ENCODE measurements at places on chromosomes 3 and 15. TPM values are rescaled to one million over a fixed set of nuclear protein-coding genes. Genes with fewer than 3 reads are reported as not detected.
A peak's percentile ranks its signal among the peaks of the same experiment; 100 is the strongest.

The NMB gene
- 7.5 TPM for total RNA-seq

GRCh38 chr3:38690185-38690584 is 40.7 kb upstream of the SCN5A start:
- no peak for DNase-seq
- no peaks in the 10 kb centered on the region for H3K27me3 ChIP-seq
- no peak overlapping the region for H3K4me3 ChIP-seq
- H3K27ac ChIP-seq = no peak overlapping the region
- H3K36me3 ChIP-seq = no peaks in the 10 kb centered on the region

The MOBP gene
- total RNA-seq = 0.27 TPM

The TRIM42 gene
- not detected for total RNA-seq

- DNase-seq = no peak
- H3K36me3 ChIP-seq = no peaks in the 10 kb centered on the region
- no peaks in the 10 kb centered on the region for H3K4me1 ChIP-seq
- H3K4me3 ChIP-seq = no peak overlapping the region
These were observed 51.3 kb downstream of the TLNRD1 start for GRCh38 chr15:81052046-81052445.

DNA sequence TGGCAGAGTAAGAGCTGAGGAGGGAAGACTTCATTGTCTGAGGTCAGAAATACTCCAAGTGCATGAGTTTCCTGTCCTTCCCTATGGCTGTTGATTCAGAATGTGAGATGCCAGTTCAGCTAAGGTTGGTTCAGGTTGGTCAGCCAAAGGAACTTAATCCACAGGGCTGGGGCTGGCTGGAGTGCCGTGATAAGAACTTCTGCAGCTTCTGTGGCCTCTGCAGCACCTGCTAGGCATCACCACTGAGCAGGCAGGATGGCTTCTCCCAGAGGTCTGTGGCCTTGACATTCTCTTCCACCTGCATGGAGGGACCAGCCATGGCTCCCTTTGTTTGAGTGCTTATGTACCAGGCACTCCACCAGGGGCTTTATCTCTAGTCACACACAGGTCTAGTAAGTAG is 109.5 kb upstream of the PLXNA1 start:
- H3K36me3 ChIP-seq = no peaks in the 10 kb centered on the region
- no peaks in the 10 kb centered on the region for H3K27me3 ChIP-seq
- no peak overlapping the region for H3K4me3 ChIP-seq
- H3K27ac ChIP-seq = no peak overlapping the region
- DNase-seq = no peak

The CRABP1 gene
- total RNA-seq = 116 TPM

- no peaks in the 10 kb centered on the region for H3K36me3 ChIP-seq
- no peak for DNase-seq
- no peak overlapping the region for H3K27ac ChIP-seq
- no peaks in the 10 kb centered on the region for H3K27me3 ChIP-seq
These were observed 72.7 kb upstream of the TAMM41 start for GRCh38 chr3:11919390-11919789.

GRCh38 chr3:128316481-128316891 is 150.2 kb downstream of the DNAJB8 start:
- no peak overlapping the region for H3K4me3 ChIP-seq
- no peak overlapping the region for H3K27ac ChIP-seq
- no peak for DNase-seq

The NPAP1 gene
- not detected for total RNA-seq

The ALS2CL gene
- 11.2 TPM for total RNA-seq

DNA sequence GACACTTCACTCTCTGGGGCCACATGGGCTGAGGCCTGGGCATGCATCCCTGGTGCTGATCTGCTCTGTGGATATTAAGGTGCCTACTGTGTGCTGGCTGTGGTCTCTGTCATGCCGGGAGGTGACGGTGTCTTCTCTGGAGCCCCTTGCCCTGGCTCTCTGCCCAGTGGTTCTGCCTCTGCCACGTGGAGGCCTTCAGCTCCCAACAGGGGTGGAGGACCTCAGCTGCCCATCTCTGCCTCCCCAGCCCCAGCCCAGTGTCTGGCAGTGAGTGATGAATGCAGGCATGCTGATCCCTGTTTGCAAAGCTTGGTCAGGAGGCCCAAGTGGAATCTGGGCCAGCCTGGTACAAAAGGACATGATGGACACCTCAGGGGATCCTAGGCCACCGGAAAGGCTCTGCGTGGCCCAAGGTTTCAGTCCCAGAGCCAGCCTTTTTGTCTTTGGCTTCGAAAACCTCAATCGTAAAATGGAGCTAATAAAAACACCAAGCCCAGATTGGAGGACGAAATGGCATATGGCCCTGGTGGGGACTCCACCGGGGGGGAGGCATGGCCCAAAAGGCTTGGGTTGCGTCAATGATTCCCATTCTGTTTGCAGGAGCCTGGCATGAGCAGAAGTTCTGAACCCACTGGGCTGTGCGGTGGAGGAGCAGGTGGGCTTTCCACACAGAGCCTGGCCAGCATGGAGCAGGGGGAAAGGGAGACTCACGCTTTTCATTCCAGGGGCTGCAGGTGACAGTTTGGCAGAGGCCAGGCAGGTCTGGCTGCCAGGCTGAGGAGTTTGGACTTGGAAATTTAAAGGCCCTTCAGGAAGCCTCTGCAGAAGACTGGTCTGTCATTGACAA is 54.7 kb upstream of the KLF13 start:
- peak; percentile 30 for DNase-seq
- peaks cover 5% of the 10 kb centered on the region for H3K4me1 ChIP-seq
- no peaks in the 10 kb centered on the region for H3K36me3 ChIP-seq
- H3K4me3 ChIP-seq = no peak overlapping the region
- no peaks in the 10 kb centered on the region for H3K27me3 ChIP-seq
- no peak overlapping the region for H3K27ac ChIP-seq

- no peaks in the 10 kb centered on the region for H3K27me3 ChIP-seq
- no peak overlapping the region for H3K27ac ChIP-seq
- DNase-seq = no peak
- no peak overlapping the region for H3K4me3 ChIP-seq
- H3K36me3 ChIP-seq = no peaks in the 10 kb centered on the region
These were observed 4.5 kb downstream of the NOX5 start for GRCh38 chr15:69018951-69019350.

DNA sequence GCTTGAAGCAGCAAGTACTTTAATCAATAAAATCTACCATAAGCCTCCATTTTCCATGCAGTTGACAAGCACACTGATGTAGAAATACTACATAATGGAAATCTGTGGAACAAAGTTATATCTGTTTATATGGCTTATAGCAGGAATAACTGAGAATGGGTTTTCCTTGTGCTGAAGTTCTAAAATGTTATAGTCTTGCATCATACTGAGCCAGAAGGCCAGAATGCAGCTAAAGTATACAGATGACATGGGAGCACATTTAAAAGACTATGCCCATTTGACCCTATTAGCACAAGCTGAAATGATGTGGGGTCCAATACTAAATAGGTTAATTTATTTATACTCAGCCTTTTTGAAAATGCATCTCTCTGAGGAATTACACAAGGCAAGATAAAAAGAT is 25.1 kb downstream of the SLC24A5 start:
- no peak overlapping the region for H3K27ac ChIP-seq
- no peak for DNase-seq

The RHOV gene
- total RNA-seq = 3.2 TPM

DNA sequence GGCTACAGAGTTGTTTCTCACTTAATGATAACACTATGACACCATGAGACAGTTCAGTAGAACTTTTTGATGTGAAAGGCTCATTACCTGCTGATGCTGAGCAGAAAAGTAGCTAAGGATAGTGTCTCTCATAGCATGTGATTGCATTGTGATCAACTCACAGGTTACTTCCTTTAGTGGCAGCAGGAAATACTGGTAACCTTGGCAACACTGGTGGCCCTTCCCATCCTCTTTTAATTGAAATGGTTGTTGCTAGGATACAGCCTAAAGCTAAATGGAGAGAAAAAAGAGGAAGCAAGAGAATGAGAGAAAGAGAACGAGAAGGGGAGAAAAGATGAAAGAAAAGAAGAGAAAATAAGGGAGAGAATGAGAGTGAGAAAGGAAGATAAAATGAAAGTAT is 204.7 kb upstream of the GAP43 start:
- H3K36me3 ChIP-seq = no peaks in the 10 kb centered on the region
- H3K27me3 ChIP-seq = no peaks in the 10 kb centered on the region
- DNase-seq = no peak
- no peak overlapping the region for H3K27ac ChIP-seq

DNA sequence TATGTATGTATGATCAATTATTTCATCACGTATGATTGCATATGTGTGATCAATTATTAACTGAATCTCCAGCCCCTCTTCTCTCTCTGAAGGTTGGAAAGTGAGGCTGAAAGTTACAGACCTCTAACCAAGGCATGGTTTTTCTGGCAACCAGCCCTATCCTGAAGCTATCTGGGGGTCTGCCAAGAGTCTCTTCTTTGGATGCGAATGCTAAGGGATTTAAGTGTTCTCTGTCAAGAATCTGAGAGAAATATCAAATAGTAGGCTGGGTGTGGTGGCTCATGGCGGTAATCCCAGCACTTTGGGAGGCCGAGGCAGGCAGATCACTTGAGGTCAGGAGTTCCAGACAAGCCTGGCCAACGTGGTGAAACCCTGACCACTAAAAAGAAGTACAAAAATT is 8.1 kb downstream of the NKTR start:
- no peak for DNase-seq
- no peaks in the 10 kb centered on the region for H3K36me3 ChIP-seq
- H3K4me1 ChIP-seq = no peaks in the 10 kb centered on the region
- no peak overlapping the region for H3K27ac ChIP-seq
- H3K4me3 ChIP-seq = no peak overlapping the region

DNA sequence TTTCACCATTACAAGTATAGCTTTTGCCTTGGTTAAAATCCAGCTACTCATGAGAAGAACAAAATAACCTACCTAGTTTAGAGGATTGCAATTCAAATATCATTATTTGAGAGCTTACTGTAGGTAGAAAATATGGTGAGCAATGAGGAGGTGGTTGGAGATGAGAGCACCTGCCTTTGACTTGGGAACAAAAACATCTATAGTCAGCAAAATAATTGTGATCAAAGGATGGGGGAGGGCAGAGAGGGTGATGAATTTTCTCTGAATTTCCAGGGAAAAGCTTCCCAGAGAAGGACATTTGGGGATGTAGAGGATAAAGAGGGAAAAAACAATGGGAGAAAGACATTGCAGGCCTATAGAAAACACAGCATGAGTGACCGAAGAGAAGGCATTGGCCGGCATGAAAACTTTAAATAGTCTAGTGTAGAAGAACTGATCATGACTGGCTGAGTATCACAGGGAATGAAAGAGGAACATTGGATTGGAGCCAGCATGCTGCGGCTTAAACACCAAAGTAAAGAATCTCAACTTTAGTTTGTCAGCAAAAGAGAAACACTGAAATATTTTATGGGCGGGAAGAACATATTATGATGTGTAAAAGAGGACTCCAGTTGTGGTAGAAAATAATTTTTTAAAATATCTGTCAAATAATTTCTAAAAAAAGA is 581.3 kb downstream of the UNC13C start:
- H3K36me3 ChIP-seq = no peaks in the 10 kb centered on the region
- no peak for DNase-seq
- no peaks in the 10 kb centered on the region for H3K27me3 ChIP-seq
- no peak overlapping the region for H3K4me3 ChIP-seq
- no peaks in the 10 kb centered on the region for H3K4me1 ChIP-seq
- H3K27ac ChIP-seq = no peak overlapping the region

The ITIH3 gene
- 0.23 TPM for total RNA-seq

DNA sequence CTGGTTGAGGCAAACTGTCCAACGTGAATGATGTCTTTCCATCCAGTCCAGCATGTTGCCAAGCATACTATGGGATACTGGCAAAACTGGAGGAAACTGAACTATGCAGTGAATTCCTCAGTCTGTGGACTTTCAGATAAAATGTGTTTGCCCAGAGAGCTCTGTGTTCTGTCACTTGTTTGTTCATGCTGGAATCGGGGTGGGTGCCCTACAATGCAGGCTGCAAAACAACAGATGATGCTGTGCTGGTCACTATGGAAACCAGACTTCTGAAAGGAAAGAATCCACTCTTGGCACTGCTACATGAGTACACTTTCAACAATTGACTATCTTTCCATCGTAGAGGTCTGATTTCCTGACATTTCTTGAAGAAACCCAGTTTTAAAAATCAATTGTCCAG is 272.5 kb upstream of the ARHGEF26 start:
- H3K27ac ChIP-seq = no peak overlapping the region
- no peaks in the 10 kb centered on the region for H3K36me3 ChIP-seq
- no peaks in the 10 kb centered on the region for H3K4me1 ChIP-seq
- H3K4me3 ChIP-seq = no peak overlapping the region
- H3K27me3 ChIP-seq = no peaks in the 10 kb centered on the region

DNA sequence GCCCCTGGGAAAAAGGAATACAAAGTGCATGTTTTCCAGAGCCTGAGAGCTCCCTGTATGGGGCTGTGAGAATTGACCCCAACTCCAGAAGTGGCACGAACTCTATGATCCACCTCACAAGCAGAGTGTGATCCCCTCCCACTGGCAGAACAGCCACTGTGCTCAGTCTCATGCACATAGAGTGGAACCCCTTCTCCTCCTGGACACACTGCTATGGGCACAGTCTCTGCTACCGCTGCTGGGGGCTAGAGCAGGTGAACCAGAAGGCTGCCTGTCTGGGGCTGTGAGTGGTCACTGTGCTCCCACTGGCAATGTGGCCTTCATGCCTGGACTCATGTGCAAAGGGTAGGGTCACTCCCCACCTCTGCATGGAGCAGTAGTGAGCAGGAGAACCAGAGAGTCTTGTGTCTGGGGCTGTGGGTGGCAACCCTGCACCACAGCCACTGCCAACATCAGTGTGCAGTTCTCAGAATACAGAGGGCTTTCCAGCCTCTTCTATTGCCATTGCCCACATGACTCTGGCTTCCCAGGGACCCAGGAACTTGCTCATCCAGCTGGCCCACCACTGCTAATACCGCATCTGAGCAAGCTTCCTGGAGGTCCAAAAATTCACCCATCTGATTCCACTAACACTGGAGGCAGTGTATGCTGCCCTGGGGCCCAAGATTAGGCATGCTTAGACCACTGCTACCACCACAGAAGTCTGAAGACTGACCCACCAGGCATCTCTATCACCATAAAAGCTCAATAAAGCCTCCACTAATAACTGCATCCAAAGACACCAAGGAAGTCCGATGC is 343.7 kb upstream of the SOX14 start:
- no peaks in the 10 kb centered on the region for H3K4me1 ChIP-seq
- DNase-seq = no peak
- H3K4me3 ChIP-seq = no peak overlapping the region

The CIP2A gene
- total RNA-seq = 26.9 TPM

The POTEB2 gene
- total RNA-seq = not detected

The SLC24A5 gene
- total RNA-seq = not detected

- H3K36me3 ChIP-seq = no peaks in the 10 kb centered on the region
- no peak overlapping the region for H3K27ac ChIP-seq
- no peaks in the 10 kb centered on the region for H3K27me3 ChIP-seq
- H3K4me1 ChIP-seq = no peaks in the 10 kb centered on the region
- no peak overlapping the region for H3K4me3 ChIP-seq
These were observed 135.1 kb downstream of the CTNNB1 start for GRCh38 chr3:41334426-41334825.

The FHIT gene
- 8.3 TPM for total RNA-seq

- no peak overlapping the region for H3K27ac ChIP-seq
- no peak overlapping the region for H3K4me3 ChIP-seq
- peaks cover 16% of the 10 kb centered on the region for H3K4me1 ChIP-seq
These were observed 84.2 kb upstream of the ABHD2 start for GRCh38 chr15:89003865-89004725.

- no peak overlapping the region for H3K4me3 ChIP-seq
- H3K4me1 ChIP-seq = no peaks in the 10 kb centered on the region
- no peak overlapping the region for H3K27ac ChIP-seq
- no peaks in the 10 kb centered on the region for H3K27me3 ChIP-seq
- no peak for DNase-seq
- peaks cover 1% of the 10 kb centered on the region for H3K36me3 ChIP-seq
These were observed 7.6 kb upstream of the EMC3 start for GRCh38 chr3:9994086-9994844.

The RARRES1 gene
- total RNA-seq = 7.6 TPM
